ENCODE measurements at places on chromosomes 12 and 14. TPM values are rescaled to one million over a fixed set of nuclear protein-coding genes. Genes with fewer than 3 reads are reported as not detected.

The PRKCH gene
- 28.5 TPM for total RNA-seq

The TPH2 gene
- total RNA-seq: not detected

The TEX52 gene
- not detected for total RNA-seq

The MMAB gene
- total RNA-seq: 58.3 TPM

The TAS2R31 gene
- total RNA-seq: 3.1 TPM

The CYP27B1 gene
- total RNA-seq: 1.6 TPM

The SLC6A12 gene
- 1.2 TPM for total RNA-seq

The PMEL gene
- 2.9 TPM for total RNA-seq

The C12orf60 gene
- 0.43 TPM for total RNA-seq

The RPGRIP1 gene
- total RNA-seq: 0.49 TPM

The MBD6 gene
- 115 TPM for total RNA-seq

The INHBC gene
- total RNA-seq: not detected

The ARID4A gene
- 25.3 TPM for total RNA-seq

The PRDM4 gene
- 27.8 TPM for total RNA-seq

The SIX1 gene
- total RNA-seq: not detected

The CLEC2B gene
- total RNA-seq: 10.1 TPM

The OR4K15 gene
- total RNA-seq: not detected

The ZFC3H1 gene
- 36.4 TPM for total RNA-seq

The ZNF385A gene
- total RNA-seq: 11.4 TPM

The NINJ2 gene
- 1.7 TPM for total RNA-seq

The KRT85 gene
- total RNA-seq: not detected

The DDX11 gene
- 51.0 TPM for total RNA-seq

The AMIGO2 gene
- 32.7 TPM for total RNA-seq

The NGB gene
- total RNA-seq: not detected

The TRPV4 gene
- 2.1 TPM for total RNA-seq

The SCFD1 gene
- 60.7 TPM for total RNA-seq

The BMAL2 gene
- total RNA-seq: 8.2 TPM

The KRT3 gene
- not detected for total RNA-seq

The RNASE3 gene
- total RNA-seq: 0.52 TPM

The AP5M1 gene
- 48.9 TPM for total RNA-seq

The FLVCR2 gene
- total RNA-seq: 8.7 TPM

The MAP4K5 gene
- total RNA-seq: 50.9 TPM

The METTL3 gene
- 37.5 TPM for total RNA-seq

The TPPP2 gene
- 0.81 TPM for total RNA-seq

The DPY19L2 gene
- 5.4 TPM for total RNA-seq

The LGMN gene
- total RNA-seq: 158 TPM

The ABCD2 gene
- total RNA-seq: 0.63 TPM

The SYT1 gene
- total RNA-seq: 6.5 TPM

The KLRC1 gene
- 0.95 TPM for total RNA-seq

The APOF gene
- total RNA-seq: 0.20 TPM

The ANKRD33 gene
- not detected for total RNA-seq

The SMCO2 gene
- not detected for total RNA-seq

The HEBP1 gene
- total RNA-seq: 90.2 TPM

Measured in mucosa of gallbladder (tissue), 1 donor.